ENCODE measurements at places on chromosomes 5 and 9. TPM values are rescaled to one million over a fixed set of nuclear protein-coding genes. Genes with fewer than 3 reads are reported as not detected.

Gene AGXT2
- polyA plus RNA-seq, result not detected

Gene ADRB2
- 2.9 TPM for polyA plus RNA-seq

Gene CCNH
- polyA plus RNA-seq, result 98.7 TPM

Gene TENT4A
- polyA plus RNA-seq, result 4.1 TPM

Gene KLHL9
- polyA plus RNA-seq, result 33.5 TPM

Gene MRPS30
- 28.2 TPM for polyA plus RNA-seq

Gene SAXO1
- polyA plus RNA-seq, result not detected

Gene UNC5A
- 0.01 TPM for polyA plus RNA-seq

Gene POLR3G
- 9.1 TPM for polyA plus RNA-seq

Gene PDLIM7
- 245 TPM for polyA plus RNA-seq

Gene DPP7
- polyA plus RNA-seq, result 28.6 TPM

Gene TSLP
- 20.6 TPM for polyA plus RNA-seq

Gene CCDC69
- polyA plus RNA-seq, result 2.3 TPM

Gene ANXA2R
- 0.61 TPM for polyA plus RNA-seq

Gene OTP
- polyA plus RNA-seq, result not detected

Gene FAM78A
- 0.26 TPM for polyA plus RNA-seq

Measured in fibroblast of lung (primary cell).